ENCODE measurements at places on chromosomes 2 and 18.
A peak's percentile ranks its signal among the peaks of the same experiment; 100 is the strongest.

DNA sequence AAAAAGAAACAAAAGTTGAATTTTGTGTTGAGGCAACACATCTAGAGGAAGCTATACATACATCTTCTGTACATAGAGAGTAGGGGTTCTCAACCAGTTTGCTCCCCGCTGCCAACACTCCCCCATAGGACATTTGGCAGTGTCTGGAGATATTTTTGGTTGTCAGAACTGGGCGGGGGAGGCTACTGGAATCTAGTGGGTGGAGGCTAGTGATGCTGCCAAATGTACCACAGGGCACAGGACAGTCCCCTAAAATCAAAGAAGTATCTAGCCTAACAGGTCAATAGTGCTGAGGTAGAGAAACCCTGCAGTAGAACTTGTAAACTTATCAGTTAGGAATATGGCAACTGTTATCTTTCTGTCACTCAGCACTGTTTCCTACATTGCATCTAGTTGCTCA is 21.3 kb downstream of the ADAM23 start:
- no peak for DNase-seq

DNA sequence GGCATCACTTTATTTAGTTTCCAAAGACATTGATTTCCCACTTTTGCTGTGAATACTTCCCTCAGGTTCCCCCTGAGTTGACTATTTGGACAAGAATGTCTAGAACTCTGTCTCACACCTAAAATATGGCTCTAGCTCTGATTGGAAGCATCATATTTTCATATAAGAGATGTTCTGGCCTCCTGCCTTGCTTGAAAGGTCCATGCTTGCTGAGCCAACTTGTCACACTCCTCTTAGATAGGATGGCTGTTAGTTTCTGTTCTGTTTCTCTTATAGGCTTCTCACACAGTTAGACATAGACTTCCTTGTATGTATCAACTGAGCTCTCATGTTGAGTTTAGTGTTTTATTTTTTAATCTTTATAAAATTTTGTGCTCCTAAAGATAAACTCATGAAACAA is 87.1 kb downstream of the CNTNAP5 start:
- DNase-seq, result no peak

DNA sequence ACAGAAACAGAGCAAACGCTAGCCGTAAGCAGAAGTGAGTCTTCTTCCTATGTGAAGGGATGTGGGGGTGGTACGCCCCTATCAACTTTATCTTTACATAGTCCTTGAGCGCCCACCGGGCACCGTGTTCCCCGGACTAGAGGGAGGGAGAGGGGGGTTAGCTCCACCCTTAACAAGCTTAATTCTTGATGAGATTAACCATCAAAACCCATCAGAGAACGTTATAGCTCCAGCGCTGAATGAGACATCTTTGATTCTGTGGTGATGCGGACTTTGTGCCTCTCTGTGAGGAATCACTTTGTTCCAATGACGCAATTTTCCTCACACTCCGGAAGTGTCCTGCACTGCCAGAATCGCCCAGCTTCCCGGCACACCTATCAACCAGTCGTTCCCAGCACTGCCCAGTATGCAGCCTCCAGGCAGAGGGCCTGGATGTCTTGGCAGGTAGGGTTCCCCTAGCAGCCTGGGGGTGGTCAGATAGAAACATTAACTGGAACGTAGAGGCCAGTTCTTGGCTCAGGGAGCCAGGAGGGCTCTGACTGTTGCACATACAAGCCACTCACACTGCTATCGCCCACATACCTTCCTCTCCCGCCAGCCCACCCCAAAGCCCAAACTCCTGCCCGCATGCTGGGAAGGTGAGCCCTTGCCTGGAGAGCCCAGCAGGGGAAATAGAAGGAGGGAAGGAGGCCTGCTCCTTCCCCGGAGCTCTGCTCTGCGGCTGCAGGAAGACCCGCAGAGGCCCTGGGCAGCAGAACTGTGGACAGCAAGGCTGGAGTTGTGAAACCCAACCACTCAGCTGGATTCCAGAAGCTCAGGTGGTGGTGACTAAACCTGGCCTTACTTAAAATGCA is 1.9 kb upstream of the ODC1 start:
- no peak for DNase-seq

GRCh38 chr18:78154853-78155252 is 824.8 kb upstream of the SALL3 start:
- no peak for DNase-seq

DNA sequence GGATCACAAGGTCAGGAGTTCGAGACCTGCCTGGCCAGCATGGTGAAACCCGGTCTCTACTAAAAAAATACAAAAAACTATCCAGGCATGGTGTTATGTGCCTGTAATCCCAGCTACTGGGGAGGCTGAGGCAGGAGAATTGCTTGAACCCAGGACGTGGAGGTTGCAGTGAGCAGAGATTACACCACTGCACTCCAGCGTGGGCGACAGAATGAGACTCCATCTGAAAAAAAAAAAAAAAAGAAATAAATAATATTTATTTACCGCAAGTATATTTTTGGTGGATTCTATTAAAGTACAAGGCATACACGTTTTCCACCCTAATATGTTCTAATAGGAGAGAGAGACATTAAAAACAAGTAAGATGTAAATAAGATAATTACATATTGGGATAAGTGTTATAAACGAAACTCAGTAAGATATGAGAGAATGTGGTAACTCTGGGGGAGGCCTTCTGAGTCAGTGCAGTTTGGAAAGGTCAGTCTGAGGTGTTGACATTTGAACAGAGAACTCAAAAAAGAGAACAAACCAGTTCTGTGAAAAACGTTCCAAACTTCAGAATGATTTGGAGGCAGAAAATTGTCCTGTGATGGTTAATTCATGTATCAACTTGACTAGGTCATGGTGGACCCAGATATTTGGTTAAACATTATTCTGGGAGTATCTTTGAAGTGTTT is 8.8 kb upstream of the POLI start:
- no peak for DNase-seq

GRCh38 chr2:95012881-95013550 is 12.5 kb upstream of the MAL start:
- DNase-seq, result no peak

GRCh38 chr2:15665067-15665942 is 73.6 kb downstream of the DDX1 start:
- no peak for DNase-seq

GRCh38 chr2:70473101-70473722 is 80.4 kb downstream of the TGFA start:
- DNase-seq, result no peak

DNA sequence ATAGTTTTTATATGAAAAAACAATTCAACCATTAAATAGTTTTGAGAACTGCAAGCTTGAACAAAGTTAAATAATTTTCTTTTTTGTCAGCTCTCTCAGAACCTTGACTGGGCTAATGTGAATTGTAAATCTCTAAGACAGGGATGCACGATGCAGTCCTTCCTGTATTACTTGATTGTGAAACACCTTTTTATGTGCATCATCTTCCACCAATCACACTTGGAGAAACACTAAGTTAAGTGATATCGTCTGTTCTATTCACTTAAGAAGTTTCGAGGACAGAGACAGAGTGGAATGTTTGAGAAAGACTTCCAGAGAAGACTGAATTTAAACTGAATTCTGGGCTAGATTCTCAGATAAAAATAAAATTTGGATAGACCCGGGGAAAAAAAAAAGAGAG is 238.2 kb downstream of the MREG start:
- no peak for DNase-seq

DNA sequence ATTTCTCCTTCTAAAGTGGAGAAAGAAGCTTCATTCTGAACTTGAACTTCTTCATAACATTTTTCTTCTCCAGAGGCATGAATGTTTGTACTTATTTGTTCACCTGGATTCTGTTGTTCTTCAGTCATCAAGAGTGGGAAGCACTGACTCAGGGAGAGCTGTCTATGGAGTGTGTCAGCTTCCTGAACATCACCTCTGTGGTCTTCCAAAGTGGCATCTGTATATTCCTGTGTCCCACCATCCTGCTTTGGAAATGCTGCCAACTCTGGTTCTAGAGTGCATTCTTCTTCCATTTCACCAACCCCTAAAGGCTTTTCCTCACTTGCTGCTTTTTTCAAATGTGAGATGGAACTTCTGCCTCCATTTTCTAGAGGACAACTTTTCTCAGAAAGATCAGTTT is 59.5 kb downstream of the TTN start:
- no peak for DNase-seq

DNA sequence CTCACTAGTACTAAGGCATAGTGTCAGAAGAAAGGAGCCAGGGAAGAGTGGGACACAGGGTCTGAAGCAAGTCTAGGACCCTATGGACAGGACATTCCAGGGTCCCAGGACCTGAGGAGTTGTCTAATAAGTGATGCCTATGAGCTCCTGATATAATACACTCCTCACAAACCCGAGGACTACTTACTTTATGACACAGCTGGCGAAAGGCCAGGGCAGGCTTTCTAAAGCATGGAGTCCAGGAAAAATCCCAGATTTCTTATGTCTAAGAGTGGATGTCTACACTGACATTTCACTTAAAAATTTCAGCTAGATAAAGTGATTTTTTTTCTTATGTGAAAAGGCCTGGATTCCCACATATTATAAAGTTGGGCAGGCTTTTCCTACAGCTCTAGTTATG is 502.2 kb upstream of the SETBP1 start:
- DNase-seq, result no peak

DNA sequence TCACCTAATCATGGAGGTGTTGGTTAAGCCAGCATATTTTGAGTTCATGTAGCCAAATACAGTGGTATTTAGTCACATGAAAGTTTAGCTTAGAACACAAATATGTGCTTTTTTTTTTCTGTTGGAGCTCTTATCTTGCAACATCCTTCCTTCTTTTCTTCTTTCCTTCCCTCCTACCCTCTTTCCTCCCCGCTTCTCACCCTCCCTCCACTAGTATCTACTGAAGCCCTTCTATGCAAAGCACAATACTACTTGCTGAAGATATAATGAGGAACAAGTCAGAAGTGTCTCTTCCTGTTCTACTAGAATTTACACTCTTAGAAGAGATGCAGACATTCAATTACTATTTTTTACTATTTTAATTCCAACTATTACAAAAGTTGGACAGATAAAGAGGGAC is 105.0 kb upstream of the ITGA4 start:
- DNase-seq, result no peak

- no peak for DNase-seq
Measured at GRCh38 chr2:115163572-115163971, 721.1 kb downstream of the DPP10 start.

- DNase-seq, result peak; percentile 43
Measured at GRCh38 chr2:174120346-174120745, 128.0 kb downstream of the OLA1 start.

- DNase-seq, result no peak
Measured at GRCh38 chr2:213834331-213834730, 550.1 kb downstream of the SPAG16 start.

- DNase-seq, result no peak
Measured at GRCh38 chr18:3495691-3496430, 45.9 kb downstream of the TGIF1 start.

- no peak for DNase-seq
Measured at GRCh38 chr2:46012618-46013240, 284.5 kb upstream of the EPAS1 start.

DNA sequence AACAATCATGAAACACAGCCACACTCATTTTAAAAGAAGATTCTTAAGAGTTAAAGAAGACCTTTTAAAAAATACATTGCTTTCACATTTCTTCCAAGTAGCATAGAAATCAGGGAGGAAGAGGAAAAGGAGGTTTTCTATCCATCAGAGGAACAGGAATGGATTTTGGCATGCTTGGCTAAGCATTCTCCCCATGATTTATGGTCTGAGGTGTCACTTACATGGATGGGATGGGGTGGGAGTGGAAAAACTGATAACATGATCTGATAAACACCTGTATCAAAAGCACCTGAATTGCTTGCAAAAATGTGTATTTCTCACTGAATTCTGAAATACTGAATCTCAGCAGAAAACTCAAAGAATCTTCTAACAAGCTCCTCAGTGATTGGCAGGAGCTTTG is 265.9 kb downstream of the NRXN1 start:
- DNase-seq, result no peak

GRCh38 chr2:21424375-21424774 is 300.6 kb downstream of the TDRD15 start:
- no peak for DNase-seq

- DNase-seq, result no peak
Measured at GRCh38 chr2:145807554-145807953, 1287.6 kb upstream of the ZEB2 start.

GRCh38 chr2:224847961-224848850 is 132.0 kb upstream of the CCDC195 start:
- no peak for DNase-seq

DNA sequence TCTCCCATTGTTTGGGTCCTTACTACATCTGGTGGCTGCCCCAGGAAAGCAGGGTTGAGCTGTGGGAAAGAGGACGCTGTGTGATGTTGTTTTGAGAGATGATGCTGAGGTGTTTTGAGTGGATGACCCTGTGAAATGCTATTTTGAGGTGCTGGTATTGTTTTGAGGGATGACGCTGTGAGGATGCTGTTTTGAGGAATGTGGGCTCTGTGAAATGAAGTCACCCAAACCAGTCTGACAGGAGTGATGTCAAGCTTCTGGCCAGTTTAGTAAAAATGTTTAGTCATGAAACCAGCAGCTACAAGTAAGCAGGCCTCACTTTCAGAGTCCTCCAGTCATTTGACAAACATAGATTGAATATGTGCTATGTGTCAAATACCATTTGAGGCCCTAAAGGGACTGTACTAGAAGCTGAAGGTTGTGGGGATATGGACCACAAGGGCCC is 16.1 kb upstream of the PUM2 start:
- DNase-seq, result peak; percentile 35

DNA sequence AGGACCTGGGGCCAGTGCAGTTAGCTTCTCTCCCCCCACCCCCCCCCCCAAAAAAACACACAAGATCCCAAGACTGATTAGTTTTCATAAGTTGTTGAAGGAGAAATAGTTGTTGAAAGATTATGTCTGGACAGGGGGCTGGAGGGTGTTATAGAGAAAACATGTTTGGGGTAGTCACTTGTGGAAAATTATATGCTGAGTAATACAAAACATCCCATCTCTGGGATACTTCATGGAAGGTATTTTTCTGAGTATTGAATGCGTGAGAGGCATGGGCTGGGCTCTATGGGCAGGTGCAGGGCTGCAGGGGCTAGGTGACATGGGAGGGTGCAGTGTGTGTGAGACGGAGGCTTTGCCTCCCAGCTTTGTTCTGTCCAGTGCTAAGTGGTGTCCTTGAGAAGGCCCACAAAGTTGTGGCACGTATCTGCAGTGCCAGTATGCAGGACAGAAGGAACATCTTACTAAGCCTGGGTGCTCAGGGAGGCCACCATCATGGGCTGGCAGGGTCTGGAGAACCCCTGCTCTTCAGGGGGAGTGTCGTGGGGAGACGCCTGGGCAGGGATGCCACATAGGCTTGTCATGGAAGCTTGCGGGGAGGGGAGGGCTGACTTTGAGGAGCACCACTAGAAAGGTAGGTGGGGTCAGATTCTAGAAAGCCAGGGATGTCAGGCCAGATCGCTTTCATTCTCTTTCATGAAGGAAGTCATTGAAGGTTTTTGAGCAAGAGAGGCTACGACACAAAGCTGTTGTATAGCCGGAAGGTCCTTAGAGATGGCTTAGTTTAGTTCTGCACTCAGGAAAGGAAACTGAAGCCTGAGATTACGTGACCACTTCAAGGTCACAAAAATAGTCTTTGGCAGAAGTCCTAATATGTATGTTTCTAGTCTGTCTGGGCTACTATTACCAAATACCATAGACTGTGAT is 232.0 kb downstream of the LDLRAD4 start:
- DNase-seq, result no peak

Measured in activated CD4-positive, alpha-beta T cell treated with anti-CD3 and anti-CD28 coated beads, Interleukin-2, amount 50 U/mL, for 48 hours (primary cell).